Muscle of leg (tissue), 16 donors: ENCODE measurements at places on chromosomes 7 and 10.

DNA sequence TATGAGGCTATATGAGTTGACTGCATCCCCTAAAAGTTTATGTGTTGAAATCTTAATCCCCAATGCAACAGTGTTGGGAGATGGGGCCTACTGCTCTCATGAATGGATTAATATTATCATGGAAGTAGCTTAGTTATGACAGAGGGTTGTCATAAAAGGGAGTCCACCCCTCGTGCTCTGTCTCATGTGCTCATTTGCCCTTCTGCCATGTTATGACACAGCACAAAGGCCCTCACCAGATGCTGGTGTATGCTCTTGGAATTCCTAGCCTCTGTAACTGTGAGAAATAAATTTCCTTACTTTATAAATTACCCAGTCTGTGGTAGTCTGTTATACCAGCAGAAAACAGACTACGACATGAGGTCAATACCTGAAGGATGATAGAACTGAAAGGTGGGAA, 17.6 kb upstream of the PANK1 start:
- DNase-seq = no peak

DNA sequence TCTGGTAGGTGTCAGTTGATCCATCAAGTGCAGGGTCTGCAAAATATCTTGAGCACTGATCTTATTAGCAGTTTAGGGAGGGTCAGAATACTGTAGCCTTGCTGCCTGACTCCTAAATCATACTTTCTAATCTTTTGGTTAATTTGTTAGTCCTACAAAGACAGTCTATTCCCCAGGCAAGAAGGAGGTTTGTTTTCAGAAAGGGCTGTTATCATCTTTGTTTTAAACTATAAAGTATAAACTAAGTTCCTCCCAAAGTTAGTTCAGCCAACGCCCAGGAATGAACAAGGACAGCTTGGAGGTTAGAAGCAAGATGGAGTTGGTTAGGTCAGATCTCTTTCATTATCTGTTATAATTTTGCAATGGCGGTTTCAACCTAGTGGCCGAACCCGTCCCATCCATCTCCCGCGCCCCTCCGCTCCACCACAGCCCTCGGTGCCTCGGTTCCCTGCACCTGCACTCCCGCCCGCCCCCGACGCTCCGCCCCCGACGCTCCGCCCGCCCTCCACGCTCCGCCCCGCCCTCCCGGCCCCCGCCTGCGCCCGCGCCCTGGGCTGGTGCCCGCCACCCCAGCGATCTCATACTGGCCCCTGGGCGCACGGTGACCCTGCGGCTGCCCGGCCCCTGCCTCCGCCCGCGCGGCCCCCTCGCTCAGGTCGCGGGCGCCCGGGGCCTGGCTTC, at the start of gene ADCK2:
ADCK2 (plus strand) TSS at position 564 of the 681 bp plus-strand sequence. CDS start 386 bp downstream, outside the sequence.
- DNase-seq = peak; percentile 58

DNA sequence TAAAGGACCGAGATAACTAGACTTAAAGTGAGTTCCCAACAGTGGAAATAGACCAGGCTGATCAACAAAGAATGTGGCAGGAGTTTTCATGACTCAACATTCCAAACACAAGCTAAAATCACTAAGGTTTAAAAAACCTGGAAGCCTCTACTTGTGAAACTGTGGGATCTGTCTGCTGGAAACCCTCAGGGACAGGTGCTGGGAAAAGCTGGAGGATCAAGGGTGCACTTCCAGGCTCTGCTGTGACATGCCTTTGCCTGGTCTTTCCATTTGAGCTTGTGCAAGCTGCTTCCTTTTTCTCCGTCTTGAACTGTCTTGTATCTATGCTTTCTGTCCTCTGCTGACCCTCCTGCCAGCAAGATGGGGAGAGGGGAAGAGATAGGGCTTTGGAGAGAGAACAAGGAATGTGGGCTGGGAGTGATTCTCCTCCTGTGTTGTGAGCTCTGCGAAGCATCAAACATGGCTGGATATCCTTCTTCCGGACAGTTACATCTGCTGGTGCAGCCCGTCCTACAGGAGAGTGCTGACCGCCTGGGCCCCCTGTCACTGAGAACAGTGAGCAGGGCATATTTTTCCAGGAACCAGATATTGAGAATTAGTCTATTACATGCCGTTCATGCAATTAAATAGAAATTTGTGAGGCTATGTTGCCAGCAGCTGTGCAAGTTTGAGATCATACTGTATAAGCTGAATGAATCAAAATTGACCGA, 25.5 kb downstream of the ARHGAP22 start:
- peak; percentile 53 for DNase-seq

DNA sequence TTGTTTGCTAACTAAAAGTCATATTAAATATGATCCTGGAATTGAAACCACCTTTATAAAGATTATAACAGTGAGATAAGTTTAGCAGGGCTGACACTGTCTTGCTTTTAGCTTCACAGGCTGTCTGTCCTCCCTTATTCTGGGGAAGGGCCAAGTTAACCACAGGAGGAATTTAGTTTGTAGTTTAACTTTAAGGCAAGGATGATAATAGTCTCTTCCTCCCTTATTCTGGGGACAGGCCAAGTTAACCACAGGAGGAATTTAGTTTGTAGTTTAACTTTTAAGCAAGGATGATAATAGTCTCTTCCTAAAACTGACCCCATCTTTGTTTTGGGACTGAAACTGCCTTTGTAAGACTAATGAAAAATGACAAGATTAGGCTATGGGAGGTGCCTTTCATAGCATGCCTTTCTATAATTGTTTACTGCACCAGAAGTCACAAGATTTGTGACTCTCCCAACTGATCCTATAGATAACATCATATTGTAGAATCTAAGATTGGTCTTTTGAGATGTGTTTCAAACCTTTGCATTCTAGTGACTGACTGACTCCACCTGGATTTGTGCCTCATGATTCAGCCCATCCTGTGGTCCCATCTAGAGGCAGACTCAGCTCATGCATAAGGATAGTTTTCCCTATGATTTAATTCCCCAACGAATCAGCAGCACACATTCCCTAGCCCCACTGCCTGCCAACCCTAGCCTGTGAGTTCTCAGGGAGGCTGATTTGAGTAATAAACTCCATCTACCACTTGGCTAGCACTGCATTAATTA, 212.0 kb downstream of the MAGI2 start:
- DNase-seq = peak; percentile 27

GRCh38 chr7:134645935-134646334, 718 bp upstream of the BPGM start:
- peak; percentile 53 for DNase-seq

DNA sequence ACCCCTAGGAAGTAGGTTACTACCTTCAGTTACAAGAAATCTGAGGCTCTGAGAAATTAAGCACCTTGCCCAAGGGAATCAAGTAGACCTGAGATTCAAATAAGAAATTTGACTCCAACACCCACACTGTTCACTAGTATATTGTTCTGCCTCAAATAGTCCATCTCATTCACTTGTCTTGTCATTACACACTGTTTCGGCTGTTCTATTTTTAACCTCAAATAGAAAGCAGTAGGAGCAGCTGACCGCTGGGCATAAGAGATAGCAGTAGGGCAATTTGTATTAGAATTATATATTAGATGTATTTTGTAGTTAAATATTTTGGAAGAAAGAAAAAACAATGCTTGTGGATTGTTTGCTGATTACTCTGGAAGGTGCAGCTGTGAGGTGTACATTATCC, 185.1 kb downstream of the INHBA start:
- no peak for DNase-seq

GRCh38 chr10:37234692-37235091, 109.3 kb downstream of the ANKRD30A start:
- no peak for DNase-seq
